CD4-positive, alpha-beta T cell treated with Interleukin-12 subunit alpha and Interleukin-12 subunit beta, for 1 hour (primary cell): ENCODE measurements at places on chromosomes 7 and 10.

GRCh38 chr10:10910634-10911033 lies 107.0 kb upstream of the CELF2 start:
- no peak for DNase-seq

- DNase-seq = no peak
Measured at GRCh38 chr10:16698461-16698860, 118.8 kb downstream of the RSU1 start.

GRCh38 chr7:156238366-156239133 lies 402.0 kb upstream of the RNF32 start:
- no peak for DNase-seq

DNA sequence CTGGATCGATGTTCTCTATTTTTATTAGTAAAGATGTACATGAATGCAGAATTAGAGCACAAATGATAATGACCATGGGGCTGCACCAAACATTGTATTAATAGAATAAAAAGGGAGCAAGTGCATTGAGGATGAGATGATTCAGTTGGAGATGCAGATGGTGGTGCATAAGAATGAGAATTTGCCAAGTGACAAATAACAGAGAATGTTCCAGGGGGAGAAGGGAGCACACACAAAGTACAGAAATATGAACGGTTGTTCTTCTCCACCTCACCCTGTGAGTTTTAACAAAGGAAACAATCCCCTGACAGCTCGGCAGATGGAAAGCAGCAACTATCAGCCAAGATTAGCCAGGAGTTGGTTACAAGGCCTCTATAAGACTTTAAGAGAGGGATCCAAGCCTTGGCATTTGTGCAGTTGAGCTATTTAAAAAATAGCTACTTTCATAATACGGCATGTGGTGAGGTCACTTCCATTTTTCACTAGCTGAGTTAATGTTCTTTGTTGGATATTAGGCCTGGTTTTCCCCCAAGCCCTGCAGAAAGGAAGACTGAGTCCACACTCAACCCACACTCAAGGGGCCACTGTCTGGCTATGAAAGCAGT lies 462.5 kb downstream of the TNS3 start:
- DNase-seq = no peak

GRCh38 chr10:112340601-112341000 lies 33.3 kb upstream of the ACSL5 start:
- no peak for DNase-seq
